ENCODE measurements at places on chromosomes 6 and 20. TPM values are rescaled to one million over a fixed set of nuclear protein-coding genes. Genes with fewer than 3 reads are reported as not detected.

The FAM184A gene
- total RNA-seq: 134 TPM

The IPCEF1 gene
- 18.8 TPM for total RNA-seq

The ABRACL gene
- total RNA-seq: 117 TPM

The ASIP gene
- not detected for total RNA-seq

The CCDC170 gene
- 0.31 TPM for total RNA-seq

The TMEM151B gene
- 0.28 TPM for total RNA-seq

- peak; percentile 11 for DNase-seq
Observed at GRCh38 chr6:107185391-107185970, 70.2 kb upstream of the BEND3 start.

DNA sequence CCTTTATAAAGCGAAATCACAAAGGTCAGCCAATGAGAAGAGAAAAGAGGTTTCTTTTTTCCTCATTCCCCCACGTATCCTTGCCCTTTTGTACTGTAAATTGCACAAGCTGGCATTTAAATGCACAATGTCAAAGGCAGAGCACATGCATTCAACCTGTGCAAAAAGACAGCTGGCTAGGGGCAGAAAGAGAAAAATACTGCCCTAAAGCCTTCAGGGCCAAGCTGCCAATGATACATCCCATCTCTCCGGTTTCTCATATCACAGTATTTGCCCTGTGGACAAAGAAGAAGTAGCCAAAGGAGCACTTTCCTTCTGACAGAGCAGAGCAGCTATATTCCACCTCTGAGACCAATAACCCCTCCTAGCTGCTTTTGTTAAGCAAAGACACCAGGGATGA, 219.2 kb downstream of the TRDN start:
- DNase-seq: no peak

DNA sequence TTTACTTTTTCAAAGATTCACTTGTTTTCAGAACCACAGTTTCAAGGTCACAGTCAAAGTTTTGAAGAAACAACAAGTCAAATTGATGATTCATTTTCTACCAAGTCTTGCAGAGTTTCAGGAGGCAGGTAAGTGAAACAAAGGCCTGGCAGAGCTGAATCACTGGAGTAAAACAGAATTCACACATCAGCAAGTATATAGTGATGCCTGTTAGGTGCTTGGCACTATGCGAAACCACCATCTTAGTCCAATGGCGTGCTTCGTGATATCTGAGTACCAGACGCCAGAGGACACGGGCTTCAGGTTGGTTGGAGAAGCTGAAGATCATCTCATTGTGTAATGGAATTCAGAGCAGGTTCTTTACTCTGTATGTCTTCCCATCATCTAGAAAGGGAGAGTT, 75.9 kb downstream of the RTN4IP1 start:
- DNase-seq: no peak

DNA sequence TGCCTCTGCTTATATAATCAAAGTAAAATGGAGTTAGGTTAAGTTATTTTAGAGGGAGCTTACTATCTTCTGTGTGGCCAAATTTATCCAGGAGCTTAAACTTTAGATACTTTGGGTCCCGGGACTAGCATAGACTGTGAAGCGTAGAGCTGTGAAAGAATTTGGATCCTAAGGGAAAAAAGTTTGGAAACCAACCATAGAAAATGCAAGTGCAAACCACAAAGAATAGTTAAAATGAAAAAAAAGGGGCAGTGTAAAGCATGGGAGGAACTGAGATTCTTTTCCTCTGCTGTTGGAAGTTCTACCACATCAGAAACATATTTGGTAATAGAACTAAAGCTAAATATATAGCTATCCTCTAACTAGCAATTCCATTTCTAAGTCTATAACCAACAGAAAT, 232.2 kb upstream of the FLRT3 start:
- no peak for DNase-seq

- no peak for DNase-seq
Observed at GRCh38 chr6:110681543-110682459, 133.5 kb downstream of the CDK19 start.

GRCh38 chr20:43702502-43702901, 24.3 kb downstream of the GTSF1L start:
- DNase-seq: no peak

- DNase-seq: no peak
Observed at GRCh38 chr20:20317195-20317594, 50.7 kb upstream of the INSM1 start.

- no peak for DNase-seq
Observed at GRCh38 chr6:121142093-121142492, 192.2 kb downstream of the TBC1D32 start.
